Sciatic nerve (tissue), 2 donors: ENCODE measurements at places on chromosomes 6 and 20.

- no peak for DNase-seq
These were observed 5.6 kb upstream of the METTL24 start for GRCh38 chr6:110363748-110364147.

GRCh38 chr6:132612449-132613108 is 11.5 kb downstream of the TAAR2 start:
- DNase-seq: no peak

GRCh38 chr6:109441069-109441816 is 719 bp downstream of the SMPD2 start:
- no peak for DNase-seq

GRCh38 chr6:151065027-151065815 is 174.5 kb upstream of the AKAP12 start:
- no peak for DNase-seq

DNA sequence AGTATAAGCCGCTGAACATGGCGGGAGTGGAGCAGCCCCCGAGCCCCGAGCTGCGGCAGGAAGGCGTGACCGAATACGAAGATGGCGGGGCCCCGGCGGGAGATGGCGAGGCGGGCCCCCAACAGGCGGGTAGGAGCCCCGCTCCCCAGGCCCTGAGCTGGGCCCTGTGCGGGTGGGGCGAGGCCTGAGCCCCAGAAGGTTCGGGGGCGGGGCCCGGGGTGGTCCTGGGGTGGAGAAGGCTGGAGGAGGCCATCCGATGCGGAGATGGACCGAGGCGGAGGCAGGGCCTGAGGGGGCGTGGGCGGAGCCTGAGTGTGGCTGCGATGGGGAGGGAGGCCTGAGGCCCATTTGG is 7.1 kb downstream of the L3MBTL1 start:
- DNase-seq: peak; percentile 70

- DNase-seq: no peak
These were observed 152.1 kb upstream of the RIMS1 start for GRCh38 chr6:71733970-71734899.

DNA sequence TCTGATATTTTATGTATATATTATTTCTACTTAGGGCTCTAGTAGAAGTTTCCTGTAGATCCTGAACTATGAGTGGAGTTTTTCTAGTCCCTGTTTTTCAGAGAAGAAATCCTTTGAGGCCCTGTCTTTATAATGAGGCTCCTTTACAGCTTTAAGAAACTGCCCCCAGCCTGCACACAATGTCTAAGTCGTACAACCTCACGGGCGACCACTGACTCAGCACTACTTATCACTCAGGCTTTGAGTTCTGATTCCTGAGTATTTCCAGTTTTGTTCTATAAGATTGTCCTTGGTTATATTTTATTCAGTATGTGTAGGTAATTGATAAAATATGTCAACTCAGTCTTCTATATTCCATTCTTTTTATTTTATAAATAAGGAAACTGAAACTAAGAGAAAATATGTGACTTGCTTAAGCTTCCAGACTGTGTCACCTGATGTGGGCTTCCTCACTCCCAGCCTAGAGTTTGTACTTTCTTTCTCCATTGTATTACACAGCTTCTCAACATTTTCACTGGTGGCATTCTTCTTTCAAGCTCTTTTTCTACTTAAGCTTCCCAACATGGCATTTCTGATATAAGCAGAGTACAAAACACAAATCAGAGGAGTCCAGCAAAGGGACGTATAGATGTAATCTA is 167.0 kb downstream of the TBX18 start:
- no peak for DNase-seq

GRCh38 chr6:10531942-10532341 is 10.8 kb downstream of the GCNT2 start:
- no peak for DNase-seq

DNA sequence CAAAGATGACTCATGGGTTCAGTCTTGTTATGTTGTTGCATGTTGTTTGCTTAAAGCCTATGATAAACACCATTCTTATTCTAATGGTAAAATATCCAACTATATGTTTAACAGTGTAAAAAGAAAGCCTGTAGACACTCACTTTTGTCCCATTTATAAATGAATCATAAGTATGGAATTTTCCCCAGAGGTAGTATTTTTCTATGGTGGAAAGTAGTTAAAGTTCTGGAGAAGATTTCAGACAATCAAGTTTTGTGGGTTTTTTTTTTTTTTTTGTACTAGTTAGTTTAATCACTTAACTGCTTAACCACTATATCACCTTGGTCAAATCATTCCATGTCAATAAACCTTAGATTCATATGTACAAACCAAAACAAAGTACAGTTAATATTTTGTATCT is 35.8 kb downstream of the PTCHD4 start:
- DNase-seq: no peak

DNA sequence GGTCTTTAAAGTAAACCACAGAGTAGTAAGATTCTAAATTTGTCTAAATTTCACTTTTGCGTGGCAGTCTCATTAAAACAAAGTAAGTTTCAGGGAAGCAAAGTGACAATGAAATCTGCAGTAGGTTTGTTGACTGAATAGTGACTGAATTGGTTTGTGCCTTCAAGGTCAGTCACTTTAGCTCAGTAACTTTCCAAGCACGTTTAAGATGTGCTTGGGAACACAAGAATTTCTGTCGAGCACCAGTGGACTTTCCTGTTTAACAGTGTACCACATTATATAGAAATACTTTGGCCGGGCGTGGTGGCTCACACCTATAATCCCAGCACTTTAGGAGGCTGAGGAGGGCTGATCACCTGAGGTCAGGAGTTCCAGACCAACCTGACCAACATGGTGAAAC is 1.7 kb upstream of the CD24 start:
- DNase-seq: no peak

- no peak for DNase-seq
These were observed 645.6 kb downstream of the MMUT start for GRCh38 chr6:48817333-48818051.

- DNase-seq: peak; percentile 37
These were observed 243.1 kb downstream of the DLL1 start for GRCh38 chr6:170047823-170048222.

DNA sequence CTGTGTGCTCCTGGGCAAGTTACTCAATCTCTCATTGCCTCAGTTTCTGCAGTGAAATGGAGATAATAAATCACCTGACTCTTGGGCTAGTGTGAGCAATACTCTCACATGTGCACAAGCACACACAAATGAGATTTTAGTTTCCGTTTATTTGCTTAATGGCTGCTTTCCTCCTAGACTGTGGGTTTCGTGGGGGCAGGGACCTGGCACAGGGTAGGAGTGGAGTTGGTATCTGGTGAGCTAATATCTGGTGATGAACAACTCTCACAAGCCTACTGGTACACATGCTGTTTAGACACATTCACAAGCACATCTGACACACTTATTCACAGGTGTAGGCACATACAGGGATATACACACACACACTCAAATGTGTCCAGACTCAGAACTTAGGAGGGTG is 73.8 kb downstream of the TOX2 start:
- no peak for DNase-seq

DNA sequence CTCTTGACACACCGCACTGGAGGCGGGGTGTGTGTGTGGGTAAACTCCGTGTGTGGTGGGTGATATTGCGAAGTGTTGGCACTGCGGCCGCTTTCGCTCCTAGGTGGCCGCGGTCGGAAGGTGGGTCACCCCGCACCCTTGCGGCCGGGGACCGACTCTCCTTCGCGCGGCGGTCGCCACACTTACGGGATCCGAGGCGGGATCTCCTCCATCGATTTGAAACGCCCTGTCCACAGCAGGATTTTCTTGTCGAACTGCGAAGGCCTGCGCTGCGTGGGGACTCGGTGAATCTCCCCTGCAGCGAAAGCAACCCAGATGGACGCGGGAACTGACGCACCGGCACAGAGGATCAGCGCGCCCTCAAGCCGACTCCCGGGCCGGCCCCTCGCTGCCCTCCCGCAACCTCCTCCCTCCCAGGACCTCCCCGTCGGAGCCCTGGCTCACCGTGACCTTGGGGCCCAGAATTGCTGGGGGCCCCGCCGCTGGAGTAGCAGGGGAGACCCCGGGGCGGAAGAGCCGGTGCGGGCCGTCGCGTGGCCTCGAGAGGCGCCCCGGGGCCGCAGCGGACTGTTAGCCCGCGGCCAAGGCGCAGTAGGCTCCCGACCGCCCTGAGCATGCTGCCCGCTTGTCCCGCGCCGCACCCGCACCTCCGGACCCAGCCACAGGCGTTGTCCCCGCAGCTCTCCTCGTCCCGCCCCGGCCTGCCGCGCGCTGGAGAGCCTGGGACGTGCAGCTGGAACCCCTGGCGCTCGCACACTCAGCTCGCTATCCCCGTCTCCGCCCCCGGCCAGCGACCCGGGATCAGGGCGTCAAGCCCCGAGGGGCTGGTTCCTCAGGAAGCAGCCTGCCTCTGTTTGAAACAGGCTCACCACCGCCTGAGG is at the start of gene FAM162B:
Gene FAM162B, minus strand, starts transcription at position 759 of the 881 bp plus-strand sequence. Its CDS starts 143 bp downstream, at position 616.
- peak; percentile 72 for DNase-seq

DNA sequence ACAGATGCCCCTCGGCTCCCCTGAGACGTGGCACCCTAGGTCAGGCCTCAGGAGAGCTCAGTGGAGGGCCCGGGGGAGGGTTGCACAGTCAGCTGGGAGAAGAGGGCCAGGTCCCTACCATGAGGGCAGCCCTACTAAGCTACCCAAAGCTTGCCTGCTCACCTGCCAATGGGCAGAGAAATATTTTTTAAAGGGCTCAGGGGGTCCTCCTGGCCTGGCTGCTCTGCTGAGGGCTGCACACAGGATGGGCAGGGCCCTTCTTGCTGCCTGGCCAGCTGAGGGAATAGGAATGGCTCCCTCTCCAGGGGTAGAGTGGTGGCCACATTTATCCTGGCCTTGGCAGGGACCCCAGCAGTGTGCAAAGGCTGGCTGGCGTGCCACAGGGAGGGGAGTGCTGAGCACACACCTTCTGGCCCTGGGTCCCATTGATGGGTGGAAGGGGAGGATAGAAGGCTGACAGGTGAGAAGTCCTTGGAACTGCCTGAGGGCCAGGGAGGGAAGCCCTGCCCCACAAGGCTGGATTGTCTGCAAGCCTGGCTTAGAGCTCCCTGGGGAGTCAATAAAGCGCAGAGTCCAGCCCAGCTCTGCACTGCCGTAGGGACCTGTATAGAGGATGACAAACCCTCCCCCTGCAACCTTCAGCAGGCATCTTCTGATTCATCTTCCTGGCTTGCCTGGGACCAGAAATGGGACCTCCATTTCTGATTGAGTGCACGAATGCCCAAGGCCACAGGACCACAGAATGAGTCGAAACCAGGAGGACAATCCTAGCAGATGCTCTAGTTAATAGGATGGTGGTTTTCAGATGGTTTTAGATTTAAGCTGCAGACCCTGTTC is 62.1 kb downstream of the NOL4L start:
- no peak for DNase-seq

GRCh38 chr20:32539026-32539816 is 45.9 kb downstream of the NOL4L start:
- DNase-seq: no peak

DNA sequence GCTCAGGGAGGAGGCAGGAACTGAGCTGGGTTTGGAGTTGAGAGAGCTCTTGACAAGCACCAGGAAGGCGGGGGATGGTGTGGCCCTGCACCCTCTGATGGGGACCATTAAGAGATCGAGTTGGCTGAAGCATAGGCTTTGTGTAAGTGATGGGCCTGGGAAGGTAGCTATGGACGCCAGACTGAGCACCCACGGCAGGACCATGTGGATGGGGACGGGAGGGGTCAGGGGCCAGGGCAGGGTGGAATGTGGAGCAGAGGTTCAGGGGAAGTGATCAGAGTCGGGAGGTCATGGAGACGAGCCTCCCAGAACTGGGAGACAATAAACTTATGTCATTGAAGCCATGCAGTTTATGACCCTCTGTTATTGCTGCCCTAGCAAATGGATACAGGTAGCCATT is 81.7 kb downstream of the PLG start:
- no peak for DNase-seq

DNA sequence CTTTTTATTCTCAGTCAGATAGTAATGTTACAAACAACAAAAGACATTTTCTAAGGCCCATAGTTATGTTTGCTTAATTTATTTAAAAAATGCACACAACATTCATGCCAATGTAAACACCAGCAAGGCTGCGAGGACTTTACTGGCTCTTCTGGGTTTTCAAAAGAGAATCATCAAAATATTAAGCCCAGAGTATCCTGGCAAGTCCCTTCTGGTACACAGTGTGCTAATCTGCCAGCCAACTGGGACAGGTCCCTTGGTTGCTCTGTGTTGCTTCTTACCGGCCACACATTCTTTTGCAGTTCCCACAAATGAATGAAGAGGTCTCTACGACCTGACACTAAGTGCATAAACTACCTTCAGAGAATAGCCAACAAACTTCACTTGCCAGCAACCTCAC is 42.6 kb upstream of the SPDEF start:
- DNase-seq: no peak

- no peak for DNase-seq
These were observed 2.6 kb downstream of the FASTKD5 start for GRCh38 chr20:3156811-3157619.

DNA sequence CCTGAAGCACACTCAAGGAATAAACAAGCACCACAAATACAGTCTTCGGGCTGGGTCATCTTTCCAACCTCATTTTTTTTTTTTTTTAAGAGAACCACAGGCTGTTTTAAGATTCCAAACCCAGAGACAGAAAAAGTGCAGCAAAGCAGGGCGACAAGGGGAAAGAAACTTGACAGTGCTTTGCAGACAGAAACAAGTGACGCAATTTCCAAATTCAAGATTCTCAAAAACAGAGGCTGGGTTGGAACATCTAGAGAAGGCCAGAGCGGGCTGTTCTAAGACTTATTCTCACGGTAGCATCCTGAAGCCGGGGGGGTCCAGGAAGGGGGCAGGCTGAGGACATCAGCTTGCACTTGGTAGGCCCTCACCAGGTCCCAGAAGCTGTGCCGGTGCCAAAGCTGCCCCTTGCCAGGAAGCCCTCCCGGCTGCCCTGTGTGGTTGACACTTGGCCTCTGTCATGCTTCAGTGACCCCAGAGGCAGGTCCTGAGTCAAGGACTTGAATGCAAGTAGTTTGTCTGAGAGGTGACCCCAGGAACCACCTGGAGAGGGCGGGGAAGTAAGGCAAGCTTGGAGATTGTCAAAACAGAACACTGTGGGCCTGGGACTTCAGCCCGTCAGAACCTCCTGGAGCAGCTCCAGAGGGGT is 50.5 kb downstream of the BMP7 start:
- no peak for DNase-seq

DNA sequence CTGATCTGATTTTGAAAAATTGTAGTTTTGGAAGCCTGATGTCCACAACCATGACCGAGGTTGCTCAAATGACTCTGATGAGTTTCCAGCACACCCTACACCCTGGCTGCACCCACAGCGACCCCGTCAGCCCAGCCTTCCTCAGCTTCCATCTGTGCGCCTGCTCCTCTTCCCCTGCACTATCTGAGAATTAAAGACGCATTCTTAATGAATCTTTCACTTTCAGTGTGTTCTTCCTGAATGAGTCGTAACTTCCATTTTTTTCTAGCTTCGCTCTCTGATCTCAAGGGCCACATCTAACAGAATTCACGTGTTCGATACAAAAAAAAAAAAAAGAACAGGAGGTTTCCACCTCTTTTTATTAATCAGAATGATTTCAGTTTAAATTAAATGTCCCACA is 21.3 kb upstream of the RREB1 start:
- peak; percentile 71 for DNase-seq

GRCh38 chr6:89492025-89492640 is 59.2 kb downstream of the ANKRD6 start:
- no peak for DNase-seq

GRCh38 chr20:52751571-52751970 is 220.6 kb upstream of the TSHZ2 start:
- no peak for DNase-seq
